Endothelial cell (in vitro differentiated cells): ENCODE measurements at places on chromosomes 6 and 20. TPM values are rescaled to one million over a fixed set of nuclear protein-coding genes. Genes with fewer than 3 reads are reported as not detected.

The ULBP3 gene
- total RNA-seq, result 16.0 TPM

The FAM209B gene
- 0.56 TPM for total RNA-seq

The ARMH2 gene
- not detected for total RNA-seq

The PACRG gene
- total RNA-seq, result 1.1 TPM

The CYP39A1 gene
- 2.5 TPM for total RNA-seq

The MRPS10 gene
- total RNA-seq, result 21.9 TPM

The RAB44 gene
- total RNA-seq, result not detected

The ZSCAN16 gene
- 6.5 TPM for total RNA-seq

DNA sequence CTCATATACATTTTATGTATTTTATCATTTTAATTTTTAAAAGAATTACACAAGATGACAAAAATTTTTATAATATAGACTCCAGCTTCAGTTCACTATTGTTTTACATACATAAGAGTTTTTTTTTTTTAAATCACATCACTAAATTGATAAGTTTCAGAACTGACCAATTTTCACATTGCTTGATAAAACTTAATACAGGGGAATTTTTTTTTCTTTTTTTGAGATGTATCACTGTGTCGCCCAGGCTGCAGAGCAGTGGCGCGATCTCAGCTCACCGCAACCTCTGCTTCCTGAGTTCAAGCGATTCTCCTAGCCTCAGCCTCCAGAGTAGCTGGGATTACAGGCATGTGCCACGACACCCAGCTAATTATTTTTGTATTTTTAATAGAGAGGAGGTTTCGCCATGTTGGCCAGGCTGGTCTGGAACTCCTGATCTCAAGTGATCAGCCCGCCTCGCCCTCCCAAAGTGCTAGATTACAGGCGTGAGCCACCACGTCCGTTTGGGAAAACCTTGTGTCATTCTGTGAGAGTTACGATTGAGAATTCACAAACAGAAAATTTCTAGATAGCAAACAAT, 36.6 kb upstream of the BTN3A2 start:
- no peak for DNase-seq

DNA sequence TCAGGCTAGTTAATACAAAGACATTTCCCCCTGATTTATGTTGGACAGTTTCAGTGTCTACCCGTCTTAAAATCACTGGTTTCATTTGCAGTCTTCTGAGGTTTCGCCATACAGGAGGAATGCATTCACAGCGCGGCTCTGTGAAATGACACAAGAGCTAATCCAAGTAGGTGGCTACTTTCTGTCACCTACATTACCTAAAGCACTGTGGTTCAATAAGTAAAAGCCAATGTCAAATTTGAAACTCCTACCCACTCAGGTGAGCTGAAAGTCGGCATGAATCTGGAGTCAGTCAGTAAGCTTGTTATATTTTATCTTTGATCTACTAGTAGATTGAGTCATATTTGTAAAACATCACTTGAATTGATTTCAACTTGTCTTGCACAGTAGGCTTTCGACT, 370.8 kb downstream of the LAMA2 start:
- DNase-seq, result no peak

DNA sequence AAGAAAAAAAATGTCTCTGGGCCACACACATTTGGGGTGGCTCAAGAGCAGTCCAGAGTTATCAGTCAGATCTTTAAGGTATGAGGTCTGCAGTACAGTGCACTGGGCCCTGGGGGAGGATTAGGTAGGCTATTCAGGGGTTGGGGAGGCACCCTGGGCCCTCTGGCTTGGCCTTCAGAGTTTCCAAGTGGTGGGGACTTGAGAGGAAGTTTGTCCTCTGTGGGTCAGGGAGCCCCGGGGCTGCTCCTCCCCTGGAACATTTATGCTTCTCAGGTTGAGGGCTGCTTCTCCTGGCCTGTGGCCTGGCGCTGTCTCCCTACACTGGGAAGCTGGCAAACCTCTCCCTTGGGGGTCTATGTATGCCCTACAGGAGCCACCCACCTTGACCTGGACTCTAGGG, 46.0 kb downstream of the PTK7 start:
- no peak for DNase-seq

DNA sequence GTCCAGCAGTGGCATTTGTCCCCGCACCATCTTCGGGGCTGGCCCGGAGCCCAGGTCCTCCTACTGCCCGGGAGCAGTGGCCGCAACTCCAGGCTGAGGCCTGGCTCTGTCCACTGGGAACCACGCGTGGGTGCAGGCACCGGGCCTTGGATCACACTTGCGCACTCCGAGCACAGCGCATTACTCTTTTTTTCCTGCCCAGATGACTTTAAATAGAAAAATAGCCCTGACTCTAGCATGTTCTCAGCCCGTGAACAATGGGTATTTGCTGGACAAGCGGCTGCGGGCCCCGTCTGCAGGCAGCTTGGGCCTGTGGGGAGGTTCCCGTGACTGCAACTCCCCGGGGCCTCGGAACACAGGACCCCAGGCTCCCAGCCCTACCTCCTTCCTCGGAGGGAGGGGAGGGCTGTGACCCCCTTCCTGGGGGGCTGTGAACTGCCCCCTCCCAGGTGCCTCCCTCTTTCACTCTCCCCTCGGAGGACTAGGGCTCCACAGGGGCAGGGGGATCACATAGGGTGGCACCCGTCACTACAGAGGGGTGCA, 162.2 kb downstream of the TBXT start:
- no peak for DNase-seq

DNA sequence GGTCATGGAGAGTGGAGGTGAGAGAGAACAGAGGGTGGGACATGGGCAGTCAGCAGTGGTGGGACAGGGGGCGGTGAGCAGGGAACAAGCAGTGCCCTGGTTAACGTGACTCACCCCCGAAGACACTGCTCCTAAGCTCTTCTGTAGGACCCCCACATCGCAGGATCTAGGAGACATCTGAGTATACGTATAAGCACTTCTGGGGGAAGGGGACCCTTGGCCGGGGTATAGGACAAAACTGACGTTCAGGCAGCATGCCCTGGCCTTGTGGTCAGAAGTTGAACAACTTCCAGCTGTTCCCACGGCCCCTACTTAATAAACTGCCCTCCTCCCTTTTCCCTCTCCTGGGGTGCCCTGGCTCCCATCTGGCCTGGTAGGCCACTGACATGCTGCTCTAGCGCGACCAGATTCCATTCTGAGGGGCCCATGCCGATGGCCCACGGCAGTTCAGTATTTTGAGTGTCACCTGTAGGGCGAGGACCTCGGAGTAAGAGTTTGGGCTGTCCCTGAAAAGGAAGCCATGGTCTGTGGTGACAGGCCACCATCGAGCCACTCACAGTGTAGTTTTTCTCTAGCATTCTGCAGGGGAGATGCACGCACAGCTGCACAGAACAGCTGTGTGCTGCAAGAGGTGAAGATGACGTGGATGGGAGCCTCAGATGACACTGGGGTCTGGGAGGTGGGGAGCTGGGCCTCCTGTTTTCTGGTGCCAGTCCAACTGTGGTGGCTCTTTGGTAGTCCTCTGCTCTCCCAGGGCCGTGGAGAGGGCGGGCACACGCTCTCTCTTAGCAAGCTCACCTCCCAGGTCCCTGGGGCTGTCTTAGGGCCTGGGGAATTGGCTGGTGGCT, 38.4 kb downstream of the PPP1R3G start:
- no peak for DNase-seq

DNA sequence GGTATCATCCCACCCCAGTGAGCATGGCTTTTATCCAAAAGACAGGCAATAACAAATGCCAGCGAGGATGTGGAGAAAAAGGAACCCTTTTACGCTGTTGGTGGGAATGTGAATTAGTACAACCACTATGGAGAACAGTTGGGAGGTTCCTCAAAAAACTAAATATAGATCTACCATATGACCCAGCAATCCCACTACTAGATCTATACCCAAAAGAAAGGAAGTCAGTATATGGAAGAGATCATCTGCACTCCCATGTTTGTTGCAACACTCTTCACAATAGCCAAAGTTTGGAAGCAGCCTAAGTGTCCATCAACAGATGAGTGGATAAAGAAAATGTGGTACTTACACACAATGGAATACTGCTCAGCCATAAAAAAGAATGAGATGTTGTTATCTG, 5.9 kb upstream of the KIAA1755 start:
- DNase-seq, result no peak

- DNase-seq, result no peak
Measured at GRCh38 chr6:51182827-51183226, 364.2 kb downstream of the TFAP2B start.

DNA sequence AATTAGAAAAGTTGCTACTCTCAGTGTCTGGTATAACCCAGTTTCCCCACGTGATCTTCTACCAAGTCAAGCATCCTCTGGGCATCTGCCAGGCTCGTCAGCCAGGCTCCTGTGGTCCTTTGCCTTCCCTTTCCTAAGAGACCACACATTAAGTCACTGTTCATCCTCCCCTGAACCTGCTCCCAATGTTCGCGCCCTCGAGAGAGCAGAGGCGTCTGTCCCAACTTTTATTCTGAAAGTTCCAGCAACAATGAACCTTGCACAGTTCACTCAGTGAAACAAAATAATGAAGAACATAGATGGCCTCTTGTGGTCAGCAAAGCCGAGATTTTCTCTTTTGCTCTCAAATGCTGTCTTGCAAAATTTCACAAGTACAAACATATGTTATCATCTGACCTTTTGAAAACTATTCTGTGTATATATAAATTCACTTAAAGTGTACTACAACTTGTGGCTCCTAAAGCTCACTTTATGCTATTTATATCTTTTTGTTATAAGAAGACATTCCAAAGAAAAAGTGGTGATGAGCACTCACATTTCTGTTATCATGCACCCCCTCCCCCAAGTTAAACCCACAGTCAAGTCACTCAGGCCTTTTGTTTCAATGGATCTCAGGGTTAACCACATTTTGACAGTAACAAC, 39.2 kb upstream of the NHSL1 start:
- no peak for DNase-seq

DNA sequence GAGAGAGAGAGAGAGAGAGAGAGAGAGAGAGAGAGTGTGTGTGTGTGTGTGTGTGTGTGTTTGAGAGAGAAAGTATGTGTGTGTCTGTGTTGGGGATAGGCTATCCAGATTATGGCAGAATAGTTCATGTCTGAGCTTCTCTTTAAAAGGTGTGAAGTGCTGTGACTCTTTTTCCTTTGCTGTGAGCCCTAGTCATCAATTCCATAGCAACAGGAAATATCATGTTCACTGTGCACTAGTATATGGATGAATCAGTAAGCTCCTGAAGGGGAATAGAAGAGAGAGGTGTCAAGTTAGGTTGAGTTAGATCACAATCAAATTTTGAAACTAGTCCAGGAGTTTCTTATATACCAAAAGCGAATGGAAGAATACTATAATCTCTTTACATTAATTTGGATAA, 318.7 kb downstream of the RFPL4B start:
- no peak for DNase-seq

DNA sequence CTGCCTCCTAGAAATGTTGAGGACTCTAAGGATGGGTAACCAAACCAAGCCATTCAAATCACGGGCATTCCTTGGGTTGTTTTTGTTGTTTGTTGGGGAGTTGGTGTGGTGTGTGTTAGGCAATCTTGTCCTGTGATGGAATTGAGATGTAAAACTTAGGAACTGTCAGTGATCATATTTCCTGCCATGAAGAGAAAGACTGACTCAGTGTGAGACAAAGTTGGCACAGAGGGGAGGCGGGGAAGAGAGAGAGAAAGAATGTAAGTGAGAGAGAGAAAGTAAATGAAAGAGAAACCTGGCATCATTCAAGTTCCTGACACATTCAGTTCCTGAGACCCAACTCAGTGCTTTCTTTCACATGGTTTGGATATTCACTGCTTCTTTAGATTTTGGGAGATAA, 21.6 kb upstream of the FBXO30 start:
- DNase-seq, result no peak

- no peak for DNase-seq
Measured at GRCh38 chr6:152248980-152249379, 388.2 kb downstream of the SYNE1 start.

GRCh38 chr6:155402656-155403304, 52.9 kb downstream of the NOX3 start:
- no peak for DNase-seq

DNA sequence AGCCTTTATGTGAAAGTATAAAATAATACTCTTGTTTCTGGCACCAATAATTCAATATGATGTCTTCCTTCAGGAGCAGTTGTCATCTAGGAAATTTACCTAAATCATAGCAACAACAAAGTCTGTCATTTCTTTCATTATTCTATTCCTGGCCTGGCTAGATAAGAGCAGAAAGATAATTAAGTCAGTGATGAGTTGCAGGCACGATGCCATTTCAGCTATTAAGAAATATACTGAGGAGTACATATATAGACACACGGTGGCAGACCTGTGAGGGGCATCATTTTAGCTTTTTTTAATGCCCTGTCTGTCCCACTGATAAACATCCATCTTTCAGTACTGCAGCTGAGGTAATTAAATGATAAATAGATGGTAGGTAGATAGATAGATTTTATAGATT, 756.1 kb upstream of the EPHA7 start:
- no peak for DNase-seq

DNA sequence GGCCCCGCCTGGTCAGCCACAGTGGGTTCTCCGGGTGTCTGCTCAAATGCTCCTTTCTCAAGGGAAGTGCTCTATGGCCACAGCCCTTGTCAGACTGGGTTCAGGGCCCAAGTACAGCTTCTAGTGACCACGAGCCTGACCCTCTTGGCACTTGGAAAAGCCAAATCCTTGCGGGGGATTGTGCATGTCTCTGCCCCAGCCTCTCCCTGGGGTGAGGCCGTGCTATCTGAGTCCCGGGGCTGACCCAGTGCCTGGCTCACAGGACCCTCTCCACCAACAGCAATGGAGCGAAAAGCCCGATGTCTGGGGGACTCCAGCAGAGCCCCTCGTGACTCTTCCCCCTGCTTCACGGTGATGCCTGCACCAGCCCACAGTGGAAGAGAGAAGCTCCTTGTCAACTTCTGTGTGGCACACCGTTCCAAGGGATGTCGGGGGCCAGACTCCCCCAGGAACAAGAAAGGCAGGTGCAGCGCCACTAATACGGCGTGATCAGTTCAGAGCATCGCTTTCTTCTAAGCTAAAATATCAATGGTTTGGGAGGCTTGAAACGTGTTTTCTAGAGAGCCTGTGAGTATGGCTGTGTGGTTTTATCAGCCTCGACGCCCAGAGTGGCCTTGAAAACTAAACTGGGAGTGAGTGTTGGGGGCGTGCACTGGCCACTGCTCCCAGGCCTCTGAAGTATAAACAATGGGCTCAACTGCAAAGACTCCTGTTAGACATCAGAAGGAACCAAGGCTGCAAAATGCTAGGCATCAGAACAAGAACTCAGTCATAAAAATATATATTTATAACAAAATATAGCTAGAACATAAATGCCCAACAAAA, 51.9 kb downstream of the DLL1 start:
- no peak for DNase-seq
